SW 1271 (cell line): ENCODE measurements at places on chromosomes 16 and 17.

DNA sequence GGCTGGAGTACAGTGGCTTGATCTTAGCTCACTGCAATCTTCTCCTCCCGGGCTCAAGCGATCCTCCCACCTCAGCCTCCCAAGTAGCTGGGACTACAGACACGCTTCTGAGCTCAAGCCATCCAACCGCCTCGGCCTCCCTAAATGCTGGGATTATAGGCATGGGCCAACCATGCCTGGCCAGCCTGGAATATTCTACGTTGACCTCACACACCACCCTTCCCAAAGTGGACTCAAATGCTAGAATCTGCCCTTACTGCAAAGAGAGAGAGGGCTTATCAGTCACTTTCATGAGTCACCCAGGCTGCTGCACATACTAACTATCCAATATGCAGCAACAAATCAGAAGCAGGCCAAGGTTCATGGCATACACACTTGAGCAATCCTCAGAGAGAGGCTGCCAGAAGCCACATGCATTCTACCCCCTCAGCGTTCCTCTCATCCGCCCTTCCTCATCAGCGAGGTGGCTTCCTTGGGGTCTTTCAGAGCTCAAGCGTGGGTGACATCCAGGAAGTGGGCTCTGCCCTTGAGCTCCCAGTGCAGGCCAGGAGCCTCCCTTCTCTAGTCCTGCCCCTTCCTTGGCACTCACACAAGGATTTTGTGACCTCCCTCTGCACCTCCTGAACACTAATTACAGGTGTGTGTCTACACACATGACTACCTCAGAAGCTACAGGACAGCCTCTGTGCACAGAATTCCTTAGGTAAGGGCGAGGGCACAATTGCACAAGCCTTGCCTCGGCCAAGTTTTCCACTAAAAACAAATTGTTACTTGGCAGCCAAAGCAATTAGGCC, 24.8 kb upstream of the SIAH1 start:
- no peak for DNase-seq

GRCh38 chr17:39871801-39872200, 3.8 kb downstream of the ZPBP2 start:
- no peak for DNase-seq

DNA sequence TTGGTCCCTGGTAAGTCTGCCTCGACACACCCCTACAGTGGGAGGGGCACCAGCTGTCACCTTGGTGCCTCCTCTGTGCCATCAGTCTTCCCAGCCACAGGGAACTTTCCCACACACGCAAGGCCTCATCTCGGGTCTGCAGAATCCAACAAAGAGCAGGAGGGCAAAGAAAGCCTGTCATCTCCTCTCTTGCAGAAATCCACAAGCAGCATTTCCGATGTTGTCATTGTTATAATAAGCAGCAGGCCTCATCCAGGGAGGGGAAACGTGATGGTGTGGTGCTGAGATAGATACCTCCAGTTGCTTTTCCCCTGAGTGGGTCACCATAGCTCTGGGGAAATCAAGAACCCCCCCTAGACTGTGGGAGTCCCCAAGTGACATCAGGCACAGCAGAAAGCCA, 110.4 kb downstream of the CMIP start:
- no peak for DNase-seq

DNA sequence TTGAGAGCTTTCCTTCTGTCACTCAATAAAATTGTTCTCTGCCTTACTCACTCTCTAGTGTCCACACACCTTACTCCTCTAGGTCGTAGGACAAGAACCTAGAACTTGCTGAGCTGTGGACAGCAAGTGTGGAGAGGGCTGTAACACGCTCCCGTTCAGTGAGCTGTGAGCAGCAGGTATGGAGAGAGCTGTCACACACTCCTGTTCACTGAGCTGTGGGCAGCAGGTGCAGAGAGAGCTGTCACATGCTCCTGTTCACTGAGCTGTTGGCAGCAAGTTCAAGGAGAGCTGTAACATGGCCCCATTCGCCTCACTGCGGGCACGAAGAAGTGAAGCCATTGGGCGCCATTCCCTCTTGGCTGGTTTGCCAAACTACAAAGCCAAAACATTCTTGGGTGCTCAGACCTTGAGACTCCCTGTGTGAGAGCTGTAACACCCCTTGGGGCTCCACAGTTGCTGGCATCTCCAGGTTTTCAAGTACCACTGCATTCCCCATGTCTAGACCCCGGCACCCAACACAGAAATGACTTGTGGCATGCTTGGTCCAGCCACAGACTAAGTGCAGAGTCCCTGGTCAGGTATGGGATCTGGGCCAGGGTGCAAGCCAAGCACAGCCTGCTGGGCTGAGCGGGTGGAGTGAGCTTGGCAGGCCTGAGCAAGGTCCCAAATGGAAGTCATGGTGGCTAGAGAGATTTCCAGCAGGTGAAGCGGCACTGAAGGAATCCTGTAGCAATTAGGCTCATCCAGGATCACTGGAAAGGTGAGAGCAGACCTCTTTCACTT, 608.0 kb upstream of the CDH8 start:
- DNase-seq = no peak

- DNase-seq = no peak
These were observed 386.5 kb upstream of the ASIC2 start for GRCh38 chr17:33679595-33679994.

- DNase-seq = no peak
These were observed 310.0 kb downstream of the SEC14L1 start for GRCh38 chr17:77450742-77451244.

DNA sequence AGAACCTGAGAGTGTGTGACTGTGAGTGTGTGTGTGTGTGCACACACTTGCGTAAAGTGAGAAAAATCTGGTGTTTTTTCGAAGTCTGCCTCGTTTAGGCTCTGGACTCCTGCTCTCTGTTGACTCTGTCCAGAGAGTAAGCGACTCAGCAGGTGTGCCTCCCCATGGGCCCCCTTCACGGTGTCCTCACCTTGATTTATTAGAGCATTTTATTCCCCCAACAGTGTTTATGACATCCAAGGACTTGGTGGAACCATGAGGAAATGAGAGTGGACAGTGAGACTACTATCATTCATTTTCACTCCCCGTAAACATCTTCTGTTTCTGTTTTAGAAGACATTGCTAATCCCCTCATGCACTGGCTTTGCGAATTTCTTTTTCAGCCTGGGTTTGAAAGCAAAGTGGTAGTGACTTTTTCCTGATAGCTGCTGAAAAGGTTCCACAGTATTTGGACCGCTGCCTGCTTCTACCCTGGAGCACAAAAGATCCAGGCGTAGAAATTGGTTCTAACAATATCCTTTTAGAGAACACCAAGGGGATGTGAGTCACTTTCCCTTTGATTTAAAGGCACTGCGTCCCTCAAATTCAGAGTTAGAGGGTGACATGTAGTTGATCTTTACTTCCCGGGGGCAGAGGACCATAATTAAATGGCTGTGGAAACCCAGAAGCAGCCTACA, 218.2 kb downstream of the WWOX start:
- no peak for DNase-seq

- no peak for DNase-seq
These were observed 113.5 kb downstream of the CBLN1 start for GRCh38 chr16:49168126-49168525.

DNA sequence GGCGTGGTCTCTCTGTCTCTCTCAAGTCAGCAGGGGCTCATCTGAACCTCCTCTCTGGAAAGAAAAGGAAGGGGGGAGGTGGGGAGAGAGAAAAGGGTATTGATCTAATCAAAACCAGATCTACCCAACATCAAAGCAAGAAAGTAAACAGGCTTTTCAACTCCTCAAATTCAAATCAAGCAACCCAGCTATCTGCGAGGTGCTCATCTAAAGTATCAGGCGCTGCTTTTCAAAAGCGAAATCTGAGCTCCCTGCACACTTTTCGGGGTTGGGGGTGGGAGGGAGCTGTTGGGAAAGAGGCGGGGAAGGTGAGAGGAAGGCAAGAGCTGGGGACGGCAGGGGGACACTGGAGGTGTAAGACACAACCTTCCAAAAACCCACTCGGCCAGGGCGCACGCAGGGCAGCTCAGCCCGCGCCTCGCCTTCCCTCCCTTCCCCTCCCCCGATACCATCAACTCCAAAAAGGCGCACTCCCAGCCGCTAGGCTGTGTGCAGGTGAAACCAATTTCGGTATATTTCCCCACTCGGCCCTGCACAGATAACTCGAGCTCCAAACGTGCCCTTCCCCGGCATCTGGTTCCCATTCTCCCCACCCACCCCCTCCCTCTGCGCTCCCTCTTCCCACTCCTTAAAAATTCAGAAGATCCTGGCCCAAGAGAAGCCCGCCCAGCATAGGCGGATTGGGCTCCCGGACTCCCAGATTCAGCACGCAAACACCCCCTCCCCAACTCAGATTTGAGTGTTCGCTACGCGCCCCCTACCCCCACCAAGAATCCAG, 2.6 kb downstream of the AXIN2 start:
- no peak for DNase-seq

DNA sequence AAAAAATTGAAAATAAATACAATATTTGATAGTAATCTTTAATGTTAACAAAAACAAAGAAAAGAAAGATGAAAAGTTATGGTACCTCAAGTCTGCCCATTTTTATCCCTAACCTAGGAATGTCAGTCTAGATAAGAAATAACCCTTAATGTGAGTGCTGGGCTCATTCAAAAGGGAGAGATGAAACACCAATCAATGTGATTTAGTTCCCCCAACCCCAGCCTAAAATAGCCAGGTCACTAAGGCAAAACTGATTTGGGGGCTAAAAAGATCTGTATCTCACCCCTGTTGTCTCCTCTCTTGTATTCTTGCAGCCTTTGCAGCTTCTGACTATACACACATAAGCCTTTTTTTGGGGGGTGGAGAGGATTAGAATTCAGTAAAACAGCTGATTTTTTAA, 3.2 kb upstream of the IGF2BP1 start:
- DNase-seq = no peak

DNA sequence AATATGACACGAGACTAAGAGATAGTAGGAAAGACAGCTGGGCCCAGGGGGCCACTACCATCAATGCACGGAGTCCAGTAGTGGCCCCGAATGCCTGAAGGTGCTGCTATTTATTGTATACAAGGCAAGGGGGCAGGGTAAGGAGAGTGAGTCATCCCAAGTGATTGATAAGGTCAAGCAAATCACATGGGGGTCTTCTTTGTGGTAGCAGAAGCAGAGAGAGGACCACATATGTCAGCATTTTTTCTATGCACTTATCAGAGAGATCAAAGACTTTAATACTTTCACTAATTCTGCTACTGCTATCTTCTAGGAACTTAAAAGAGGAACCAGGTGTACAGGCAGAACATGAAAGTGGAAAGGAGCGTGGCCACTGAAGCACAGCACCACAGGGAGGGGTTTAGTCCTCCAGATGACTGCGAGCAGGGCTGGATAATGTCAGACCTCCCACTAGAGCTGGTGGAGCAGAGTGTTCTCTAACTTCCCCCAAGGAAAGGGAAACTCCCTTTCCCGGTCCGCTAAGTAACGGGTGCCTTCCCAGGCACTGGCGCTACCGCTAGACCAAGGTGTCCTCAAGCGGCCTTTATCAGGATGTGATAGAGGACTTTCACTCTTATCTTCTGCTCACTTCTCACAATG, 26.4 kb upstream of the ARL4D start:
- DNase-seq = no peak

- no peak for DNase-seq
These were observed 13.0 kb downstream of the PIP4K2B start for GRCh38 chr17:38786372-38786771.

DNA sequence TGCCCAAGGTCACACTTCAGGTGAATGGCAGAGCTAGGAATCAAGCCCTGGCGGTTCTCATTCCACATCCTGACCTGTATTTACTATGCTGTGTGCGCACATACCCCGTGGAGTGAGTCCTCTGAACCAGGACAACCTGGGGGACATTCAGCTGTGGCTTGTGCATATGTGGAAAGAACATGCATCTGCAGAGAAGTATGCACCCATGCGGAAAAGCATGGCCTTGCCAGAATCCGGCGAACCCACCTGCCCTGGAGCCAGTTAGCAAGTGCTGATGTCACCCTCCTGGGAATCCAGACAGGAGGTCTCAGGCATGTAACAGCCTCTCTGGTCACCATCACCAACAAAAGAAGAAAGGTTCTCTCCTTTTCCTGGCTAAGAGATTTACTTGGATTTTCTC, 1.9 kb downstream of the RASL10B start:
- no peak for DNase-seq

- DNase-seq = no peak
These were observed 4.9 kb downstream of the CCL5 start for GRCh38 chr17:35875072-35875799.

DNA sequence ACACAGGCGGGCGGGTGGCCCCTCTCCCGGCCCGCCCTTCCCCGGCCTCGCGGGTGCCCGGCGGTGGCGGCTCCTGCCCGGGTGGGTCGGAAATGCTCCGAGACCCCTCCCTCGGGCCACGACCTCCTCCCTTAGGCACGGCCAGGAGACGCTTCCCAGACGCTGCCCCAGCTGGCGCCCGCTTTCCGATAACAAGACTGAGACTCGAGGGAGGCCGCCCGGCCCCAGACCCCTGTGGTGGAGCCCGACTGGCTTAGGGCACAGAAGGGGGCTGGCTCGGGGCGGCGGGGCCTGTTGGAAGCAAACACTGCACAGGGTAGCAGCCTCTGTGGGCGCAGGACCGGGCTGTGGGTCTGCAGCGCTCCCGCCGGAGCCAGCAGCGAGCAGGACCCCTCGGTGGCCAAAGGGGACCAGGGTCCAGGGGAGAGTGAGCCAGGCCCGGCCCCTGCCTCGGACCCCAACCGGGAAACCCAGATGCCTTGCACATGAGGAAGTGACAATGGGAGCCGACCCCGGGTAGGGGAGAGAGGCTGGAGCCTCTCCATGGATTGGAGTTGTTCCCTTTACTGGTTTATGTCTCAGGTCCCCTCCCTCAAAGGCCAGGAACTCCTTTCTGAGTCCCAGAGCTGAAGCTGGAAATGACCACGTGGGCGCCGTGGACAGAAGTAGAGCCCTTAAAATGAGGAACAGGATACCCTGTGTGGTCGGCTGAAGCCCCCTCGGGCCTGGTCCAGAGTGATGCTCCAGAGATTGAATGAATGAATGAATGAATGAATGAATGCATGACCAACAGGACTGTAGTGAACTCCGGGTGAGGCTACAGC, 19.8 kb upstream of the ADCY7 start:
- DNase-seq = no peak

- DNase-seq = peak; percentile 43
These were observed 19.1 kb downstream of the OSBPL7 start for GRCh38 chr17:47802341-47803022.

DNA sequence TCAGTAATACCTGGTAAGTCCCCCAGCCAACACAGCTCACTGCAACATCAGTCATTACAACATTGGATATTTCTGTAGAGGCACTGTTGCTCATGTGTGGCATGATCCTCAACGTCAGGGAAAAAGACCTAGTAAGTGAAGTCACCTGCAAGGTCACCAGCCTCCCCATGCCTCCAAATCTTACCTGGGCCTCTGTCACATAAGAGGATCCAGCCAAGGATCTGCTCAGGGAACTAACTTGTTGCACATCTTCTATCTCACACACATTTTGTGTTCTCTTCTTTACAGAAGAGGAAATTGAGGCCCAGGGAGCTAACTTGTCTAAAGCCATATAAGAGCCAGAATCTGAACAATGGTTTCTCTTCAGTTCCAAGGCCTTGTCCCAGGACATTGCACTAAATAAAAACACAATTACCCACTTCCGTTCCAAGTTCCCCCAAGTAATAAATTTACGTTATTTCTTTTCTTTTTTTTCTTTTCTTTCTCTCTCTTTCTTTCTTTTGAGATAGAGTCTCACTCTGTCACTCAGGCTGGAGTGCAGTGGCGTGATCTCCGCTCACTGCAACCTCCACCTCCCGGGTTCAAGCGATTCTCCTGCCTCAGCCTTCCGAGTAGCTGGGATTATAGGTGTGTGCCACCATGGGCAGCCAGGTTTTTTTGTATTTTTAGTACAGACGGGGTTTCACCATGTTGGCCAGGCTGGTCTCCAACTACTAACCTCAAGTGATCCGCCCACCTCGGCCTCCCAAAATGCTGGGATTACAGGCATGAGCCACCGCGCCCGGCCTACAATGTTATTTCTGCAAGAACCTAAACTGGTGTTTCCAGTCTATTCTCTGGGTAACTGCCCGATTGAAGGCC, 1.3 kb downstream of the SHMT1 start:
- no peak for DNase-seq
